Fibroblast of lung (primary cell): ENCODE measurements at places on chromosomes 5 and 9. TPM values are rescaled to one million over a fixed set of nuclear protein-coding genes. Genes with fewer than 3 reads are reported as not detected.

The VCAN gene
- 190 and 227 TPM in 2 replicates for total RNA-seq

The INSL4 gene
- not detected in 2 replicates for total RNA-seq

The DNM1 gene
- 11.8 and 30.4 TPM in 2 replicates for total RNA-seq

The FAM120AOS gene
- 30.6 and 38.8 TPM in 2 replicates for total RNA-seq

The CCNG1 gene
- 449 and 600 TPM in 2 replicates for total RNA-seq

The C9orf50 gene
- 0.17 and 0.26 TPM in 2 replicates for total RNA-seq

The RHOBTB3 gene
- 222 and 337 TPM in 2 replicates for total RNA-seq

The TEK gene
- 0.51 and 1.8 TPM in 2 replicates for total RNA-seq

The TMEM167A gene
- total RNA-seq, result 54.0 and 55.5 TPM in 2 replicates

The PDLIM4 gene
- total RNA-seq, result 44.4 and 67.2 TPM in 2 replicates
